ENCODE measurements at places on chromosomes 4 and X. TPM values are rescaled to one million over a fixed set of nuclear protein-coding genes. Genes with fewer than 3 reads are reported as not detected.

Gene CSN2
- total RNA-seq = not detected

Gene EDA
- total RNA-seq = 0.60 TPM

Gene C4orf54
- total RNA-seq = not detected

Gene EPGN
- not detected for total RNA-seq

Gene CENPC
- total RNA-seq = 4.2 TPM

Gene MAGEA1
- total RNA-seq = 0.05 TPM

Gene FAM120C
- 6.3 TPM for total RNA-seq

Gene CT45A2
- not detected for total RNA-seq

Gene SLC4A4
- total RNA-seq = 1.7 TPM

Gene FAM47A
- not detected for total RNA-seq

Gene TMPRSS11F
- not detected for total RNA-seq

Gene PPEF1
- total RNA-seq = 0.89 TPM

Gene SAGE1
- not detected for total RNA-seq

Gene TMEM185A
- 29.7 TPM for total RNA-seq
